KBM-7 (cell line): ENCODE measurements at places on chromosomes 12 and 14.
A peak's percentile ranks its signal among the peaks of the same experiment; 100 is the strongest.

- DNase-seq: no peak
These were observed 507.6 kb downstream of the PCNX1 start for GRCh38 chr14:71414631-71415403.

DNA sequence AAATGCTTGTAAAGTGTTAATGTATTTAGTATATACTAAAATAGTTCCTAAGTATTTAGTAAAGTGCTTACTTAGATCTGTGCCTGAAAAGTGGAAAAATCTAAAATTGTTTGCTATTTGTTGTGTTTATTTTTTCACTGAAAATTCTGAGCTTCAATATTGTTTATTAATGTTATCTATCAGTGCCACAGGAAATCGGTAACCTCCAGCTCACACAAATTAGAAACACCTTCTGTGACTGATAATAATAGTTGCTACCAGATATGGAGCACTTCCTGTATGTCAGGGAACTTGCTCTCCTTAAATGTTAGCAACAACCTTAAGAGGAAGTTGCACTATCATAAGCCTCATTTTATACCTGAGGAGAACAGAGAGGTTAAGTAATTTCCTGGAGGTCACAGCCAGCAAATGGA, 723 bp upstream of the LRP10 start:
- DNase-seq: peak; percentile 70

DNA sequence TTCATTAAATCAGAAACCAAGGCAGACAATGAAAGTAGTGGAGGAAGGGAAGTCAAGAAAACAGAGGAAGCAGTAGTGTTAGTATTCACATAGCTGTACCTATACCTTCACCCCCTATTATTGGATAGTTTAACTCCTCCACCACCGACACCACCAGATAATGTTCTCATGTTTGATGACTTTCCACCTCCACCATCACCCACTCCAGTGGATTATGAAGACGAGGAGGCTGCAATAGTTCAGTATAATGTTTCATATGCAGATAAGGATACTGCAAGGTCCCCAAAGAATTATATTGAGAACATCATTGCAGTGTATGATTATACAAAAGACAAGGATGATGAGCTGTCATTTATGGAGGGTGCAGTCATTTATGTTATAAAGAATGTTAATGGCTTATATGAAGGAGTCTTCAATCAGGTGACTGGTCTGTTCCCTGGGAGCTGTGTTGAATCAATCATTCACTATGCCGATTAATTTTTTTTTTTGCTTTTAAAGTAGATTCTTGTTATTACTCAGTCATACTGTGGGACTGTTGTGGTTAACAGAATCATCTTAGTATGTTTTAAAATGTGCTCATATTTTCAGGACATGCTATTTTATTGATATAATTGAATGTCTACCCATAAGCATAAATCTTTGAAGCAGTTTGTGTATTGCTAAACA, 32.2 kb upstream of the KTN1 start:
- no peak for DNase-seq

- DNase-seq: no peak
These were observed 164.7 kb downstream of the RAD51B start for GRCh38 chr14:67984274-67984673.

DNA sequence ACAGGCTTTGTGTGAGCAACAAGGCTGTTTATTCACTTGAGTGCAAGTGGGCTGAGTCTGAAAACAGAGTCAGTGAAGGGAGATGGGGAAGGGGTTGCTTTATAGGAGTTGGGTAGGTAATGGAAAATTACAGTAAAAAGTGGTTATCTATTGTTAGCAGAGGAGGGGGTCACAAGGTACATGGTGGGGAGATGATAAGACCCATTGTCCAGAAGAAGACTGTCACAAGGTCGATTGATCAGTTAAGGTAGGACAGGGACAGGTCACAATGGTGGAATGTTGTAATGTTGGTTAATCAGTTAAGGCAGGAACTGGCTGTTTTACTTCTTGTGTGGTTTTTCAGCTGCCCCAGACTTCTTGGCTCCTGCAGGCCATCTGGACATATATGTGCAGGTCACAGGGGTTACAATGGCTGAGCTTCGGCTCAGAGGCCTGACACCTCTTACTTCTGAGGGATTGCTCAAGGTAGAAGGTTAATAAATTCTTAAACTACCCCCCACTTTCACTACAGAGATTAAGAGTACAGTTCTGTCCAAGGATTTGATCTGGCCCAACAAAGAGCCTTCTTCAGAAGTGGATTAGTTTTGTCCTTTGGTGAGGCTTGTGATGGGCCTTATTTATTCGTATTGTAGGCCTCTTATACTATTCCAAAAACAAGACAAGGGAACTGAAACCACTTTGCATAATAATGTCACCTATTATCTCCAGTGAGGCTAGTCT, 13.8 kb upstream of the DHRS4 start:
- no peak for DNase-seq

DNA sequence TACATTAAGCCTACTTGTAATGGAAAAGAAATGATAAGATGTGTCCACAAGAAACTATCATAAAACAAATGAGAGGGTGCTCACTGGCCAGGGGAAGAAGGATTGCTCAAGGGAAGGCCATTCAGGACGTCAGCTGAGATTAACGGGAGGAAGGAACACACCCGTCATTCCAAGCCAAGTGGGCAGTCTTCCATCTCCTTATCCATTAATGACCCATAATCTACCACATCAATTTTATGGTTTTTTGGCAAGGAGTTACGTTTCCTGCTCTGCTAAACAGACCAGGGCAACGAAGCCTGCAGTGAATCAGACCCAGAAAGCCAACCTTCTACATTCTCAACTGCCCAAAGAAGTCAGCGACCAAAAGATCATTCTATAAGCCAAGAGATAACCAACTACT, 25.1 kb downstream of the PRKAB1 start:
- no peak for DNase-seq

DNA sequence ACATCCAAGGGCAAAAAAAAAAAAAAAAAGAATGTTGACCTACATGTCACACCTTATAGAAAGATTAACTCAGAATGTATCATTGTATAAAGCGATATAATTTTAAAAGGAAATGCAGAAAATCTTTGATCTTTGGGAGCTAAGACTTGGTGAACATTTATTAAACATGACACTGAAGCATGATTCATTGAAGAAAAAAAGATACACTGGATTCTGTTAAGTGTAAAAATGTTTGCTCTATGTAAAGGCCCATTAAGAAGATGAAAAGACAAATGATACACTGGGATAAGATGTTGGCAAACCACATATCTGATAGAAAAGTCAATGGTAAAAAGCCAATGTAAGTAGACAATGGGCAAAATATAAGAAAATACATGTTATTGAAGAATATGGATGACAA, 1131.0 kb downstream of the AACS start:
- no peak for DNase-seq

DNA sequence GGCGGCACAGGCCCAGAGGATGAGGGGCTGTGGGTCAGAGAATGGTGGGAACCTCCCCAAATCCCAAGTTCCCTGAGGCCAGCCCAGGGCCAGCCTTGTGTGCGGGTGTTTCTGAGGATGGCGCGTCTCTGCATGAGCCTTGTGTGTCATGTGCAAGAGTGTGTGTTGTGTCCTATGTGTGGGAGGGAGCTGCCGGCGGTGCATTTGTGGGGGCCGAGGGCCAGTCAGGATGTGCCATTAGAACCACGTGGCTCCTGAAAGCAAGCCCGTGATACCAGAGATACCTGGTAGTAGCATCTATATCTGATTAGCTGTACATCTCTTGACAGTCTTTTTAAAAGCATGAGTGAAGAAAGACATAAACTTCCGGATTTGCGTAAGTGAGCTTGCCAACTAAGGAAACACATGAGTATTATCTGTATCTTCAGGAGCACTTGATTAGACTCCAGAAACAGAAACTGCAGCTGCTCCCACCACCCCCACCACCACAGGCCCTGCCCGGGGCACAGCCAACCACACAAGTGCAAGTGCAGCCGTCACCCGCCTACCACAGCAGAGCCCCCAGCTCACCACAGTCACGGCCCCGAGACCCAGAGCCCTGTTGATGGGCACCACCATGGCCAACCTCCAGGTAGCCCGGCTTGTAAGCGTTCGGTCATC, 19.2 kb downstream of the DDX51 start:
- DNase-seq: no peak

DNA sequence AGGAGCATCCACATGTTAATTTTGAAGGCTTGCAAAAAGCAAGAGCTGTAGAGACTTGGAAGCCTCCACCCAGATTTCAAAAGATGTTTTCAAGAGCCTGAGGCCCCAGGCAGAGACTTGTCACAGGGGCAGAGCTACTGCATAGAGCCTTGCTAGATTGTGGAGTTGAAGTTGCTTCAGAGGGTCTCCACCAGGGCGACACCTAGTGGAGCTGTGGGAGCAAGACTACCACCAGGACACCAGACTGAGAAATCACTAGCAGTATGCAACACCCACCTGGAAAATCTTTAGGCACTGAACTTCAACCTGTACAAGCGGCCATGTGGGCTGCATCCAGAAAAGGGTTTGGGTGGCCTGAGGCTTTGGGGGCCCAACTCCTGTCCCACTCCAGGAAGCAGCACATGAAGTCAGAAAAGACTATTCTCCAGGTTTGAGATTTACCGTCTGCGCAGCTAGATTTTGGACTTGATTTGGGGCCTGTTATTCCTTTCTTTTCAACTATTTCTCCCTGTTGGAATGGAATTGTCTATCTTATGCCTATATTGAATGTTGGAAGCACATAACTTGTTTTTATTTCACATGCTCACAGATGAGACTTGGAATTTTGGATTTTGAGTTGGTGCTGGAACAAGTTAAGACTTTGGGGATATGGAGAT, 508.6 kb downstream of the FLRT2 start:
- peak; percentile 58 for DNase-seq

DNA sequence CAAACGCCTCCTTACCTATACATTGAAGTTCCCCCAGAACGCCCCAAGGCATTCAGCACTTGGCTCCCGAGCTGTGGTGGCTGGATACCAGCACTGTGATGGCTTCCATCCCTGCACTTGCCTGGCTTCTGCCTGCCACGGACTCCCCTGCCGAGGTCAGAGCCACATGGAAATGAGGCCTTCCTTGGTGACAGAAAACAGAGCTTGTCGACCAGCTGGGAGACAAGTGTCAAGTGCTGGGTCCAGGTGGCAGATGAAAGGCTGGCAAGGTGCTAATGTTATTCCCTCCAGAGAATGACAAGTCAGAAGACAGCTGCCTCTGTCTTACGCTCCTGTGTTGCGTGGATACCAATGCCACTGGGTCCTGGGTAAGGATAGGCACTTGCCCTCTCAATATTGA, 26.2 kb upstream of the GNG2 start:
- DNase-seq: no peak

GRCh38 chr12:87406926-87407325, 622.3 kb downstream of the C12orf50 start:
- DNase-seq: no peak

DNA sequence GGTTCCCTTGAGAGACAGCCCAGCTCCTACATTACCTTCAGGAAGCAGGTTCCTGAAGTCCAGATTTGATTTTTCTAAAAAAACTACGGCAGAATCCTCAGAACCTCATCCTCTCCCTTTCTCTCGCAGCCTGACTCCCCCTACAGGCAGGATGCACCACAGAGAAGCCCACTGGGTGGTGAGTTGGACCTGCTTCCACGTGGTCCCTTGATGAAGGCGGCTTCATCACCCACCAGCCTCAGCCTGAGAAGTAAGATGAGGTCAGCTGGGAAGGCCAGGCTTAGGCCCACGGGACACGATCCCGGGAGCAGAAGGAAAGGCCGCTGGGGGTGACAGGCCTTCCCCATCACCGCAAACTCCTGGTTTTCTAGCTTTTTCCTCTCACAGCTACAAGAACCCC, 83.0 kb downstream of the ACTN1 start:
- no peak for DNase-seq

- DNase-seq: peak; percentile 7
These were observed 124.7 kb downstream of the PAPOLA start for GRCh38 chr14:96626916-96627315.

DNA sequence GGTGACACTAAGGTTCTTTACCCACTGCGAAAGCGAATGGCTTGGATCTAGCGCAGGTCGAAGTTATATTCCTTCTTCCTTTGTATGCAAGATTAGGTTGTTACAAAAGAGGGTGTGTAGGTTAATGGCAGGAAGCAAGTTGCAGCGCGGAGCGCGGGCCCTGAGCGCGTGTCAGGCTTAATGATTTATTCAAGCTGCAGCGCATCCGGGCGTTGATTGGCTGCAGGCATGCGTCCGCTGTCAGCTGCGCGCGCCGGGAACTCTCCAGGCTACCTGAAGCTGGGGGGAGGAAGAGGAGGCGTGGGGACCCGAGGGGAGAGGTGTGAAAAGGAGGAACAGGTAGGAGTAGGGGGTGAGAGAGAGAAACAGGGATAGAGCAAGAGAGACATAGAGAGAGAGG, 7.4 kb downstream of the ASCL1 start:
- DNase-seq: no peak

- DNase-seq: no peak
These were observed 370.1 kb upstream of the DDHD1 start for GRCh38 chr14:53523226-53523625.

DNA sequence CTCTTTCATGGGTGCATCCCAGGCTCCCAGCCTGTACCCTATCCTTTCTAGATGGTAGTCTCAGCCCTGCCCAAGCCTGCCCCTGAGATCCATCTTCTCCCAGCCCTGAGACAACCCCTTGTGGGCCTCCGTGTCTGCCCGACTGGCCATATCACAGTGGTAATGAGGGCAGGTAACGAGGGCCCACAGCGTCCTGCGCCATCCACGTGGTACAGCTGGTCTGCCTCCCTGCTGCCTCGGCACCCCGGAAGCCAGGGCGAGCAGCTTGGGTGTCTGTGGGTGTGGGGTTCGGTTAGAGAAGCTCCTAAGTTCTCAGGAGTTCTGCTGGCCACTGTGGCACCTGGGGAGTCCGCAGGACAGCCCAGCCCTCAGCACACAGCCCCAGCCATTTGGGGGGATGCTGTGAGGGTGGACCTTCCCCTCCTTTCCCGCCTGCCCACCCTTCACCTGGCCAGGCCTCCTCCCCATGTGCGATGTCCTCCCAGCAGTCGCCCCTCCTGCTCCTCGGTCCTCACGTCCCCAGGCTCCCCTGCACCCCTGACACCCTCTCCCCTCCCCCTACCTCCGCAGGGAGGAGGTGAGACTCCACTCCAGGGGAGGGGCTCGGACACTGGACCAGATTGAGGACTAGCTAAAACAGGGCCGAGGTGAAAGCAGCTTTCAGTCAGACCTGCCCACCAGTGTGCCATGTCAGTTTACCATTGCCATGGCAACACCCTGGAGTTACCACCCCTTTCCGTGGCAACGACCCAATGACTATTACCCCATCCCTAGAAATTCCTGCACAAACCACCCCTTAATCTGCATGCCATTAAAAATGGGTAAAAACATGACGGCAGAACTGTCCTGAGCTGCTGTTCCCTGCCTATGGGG, 69.0 kb downstream of the KIF26A start:
- no peak for DNase-seq

GRCh38 chr12:2692080-2692479, 102.7 kb upstream of the FKBP4 start:
- DNase-seq: no peak

DNA sequence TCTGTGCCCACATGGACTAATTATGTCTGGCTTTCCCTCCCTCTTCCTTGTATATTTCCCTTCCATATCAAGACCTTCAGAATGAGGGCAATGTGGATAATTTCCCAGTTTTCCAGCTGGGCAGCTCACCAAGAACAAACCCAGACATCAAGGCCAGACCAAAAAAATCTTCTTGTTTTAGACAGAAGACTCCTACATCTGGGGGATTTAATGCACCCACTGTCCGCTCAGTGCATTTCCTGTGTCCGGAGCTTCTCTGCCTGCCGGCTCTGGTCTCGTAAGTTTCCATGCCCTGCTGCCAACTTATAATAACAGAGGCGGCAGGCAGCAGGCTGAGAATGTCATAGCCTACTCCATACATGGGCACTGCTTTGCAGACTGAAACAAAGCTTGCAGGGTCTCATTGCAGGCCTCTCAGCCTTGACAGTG, 207.2 kb upstream of the BCL2L14 start:
- DNase-seq: no peak

GRCh38 chr14:100033347-100034075, 31.7 kb upstream of the EVL start:
- DNase-seq: no peak
